Foreskin fibroblast (primary cell): ENCODE measurements at places on chromosomes 5 and 9.

GRCh38 chr5:378301-378891 is 56.9 kb downstream of the AHRR start:
- peak; percentile 79 for DNase-seq

DNA sequence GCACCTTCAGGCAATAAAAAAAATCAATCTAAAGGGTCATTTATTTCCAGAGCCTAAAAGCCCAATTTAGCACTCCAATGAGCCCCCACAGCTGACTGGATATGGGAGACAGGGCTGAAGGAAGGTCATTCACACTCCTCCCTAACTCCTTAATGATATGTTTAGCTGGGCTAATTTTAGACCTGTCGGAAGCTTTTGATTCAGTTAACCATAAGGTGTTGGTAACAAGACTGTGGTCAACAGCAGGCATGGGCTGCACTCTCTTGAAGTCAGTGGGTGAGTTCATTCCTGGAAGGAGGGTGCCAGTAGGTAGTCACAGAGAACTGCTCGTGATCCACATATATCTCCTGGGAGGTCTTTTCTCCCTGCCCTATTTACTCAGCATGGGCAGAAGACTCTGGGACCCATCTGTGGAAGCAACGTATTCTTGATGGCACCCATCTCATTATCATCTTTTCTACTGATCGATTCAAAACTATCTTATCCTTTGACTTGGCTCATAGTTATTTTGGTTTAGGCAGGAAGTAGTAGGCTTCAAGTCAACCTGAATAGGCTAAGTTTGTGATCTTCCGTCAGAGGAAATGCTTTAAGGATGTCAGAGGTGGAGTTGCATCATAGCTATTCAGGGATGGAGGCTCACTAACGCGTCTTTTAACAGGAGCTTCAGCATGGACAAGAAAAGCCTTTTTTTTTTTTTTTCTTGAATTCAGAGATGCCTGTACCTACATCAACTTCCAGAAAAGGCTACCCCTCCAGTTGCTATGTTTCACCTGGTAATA is 367.7 kb upstream of the SLC30A5 start:
- no peak for DNase-seq

DNA sequence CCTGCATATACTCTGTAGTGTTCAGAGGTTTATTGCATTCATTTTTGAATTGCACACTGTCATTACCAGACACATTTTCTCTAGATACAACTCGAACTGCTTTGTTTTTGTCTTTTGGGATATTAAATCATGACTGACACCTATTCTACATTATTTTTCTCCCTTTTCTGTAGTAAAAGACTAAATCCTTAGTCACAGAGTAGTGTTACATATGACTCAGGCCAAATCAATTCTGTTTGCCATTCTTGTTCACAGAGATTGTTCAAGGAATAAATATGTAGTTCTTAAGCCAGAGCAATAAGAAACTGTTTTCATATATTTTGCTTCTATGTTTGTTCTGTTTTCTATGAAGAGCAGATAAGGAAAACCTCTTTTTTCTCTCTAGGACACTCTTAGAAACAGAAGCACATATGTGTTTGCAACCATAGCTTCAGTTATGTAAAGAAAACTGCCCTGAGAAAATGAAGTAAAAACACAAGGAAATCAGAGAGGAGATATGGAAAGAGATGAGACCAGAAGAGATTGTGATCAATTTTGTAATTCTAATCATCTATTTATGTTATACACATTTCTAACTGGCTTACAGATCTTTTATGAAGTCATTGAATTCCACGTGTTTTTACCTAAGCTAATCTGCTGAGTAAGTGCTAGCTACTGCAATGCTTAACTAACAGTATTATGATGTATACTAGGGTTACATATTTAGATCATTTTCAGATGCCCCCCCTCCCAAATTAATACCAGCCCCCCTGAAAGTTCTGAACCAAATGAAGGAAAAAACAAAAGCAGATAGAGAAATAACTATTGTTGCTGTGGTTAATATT is 1995.6 kb upstream of the CDH6 start:
- DNase-seq, result no peak

GRCh38 chr9:13898957-13899356 is 415.0 kb downstream of the NFIB start:
- no peak for DNase-seq

DNA sequence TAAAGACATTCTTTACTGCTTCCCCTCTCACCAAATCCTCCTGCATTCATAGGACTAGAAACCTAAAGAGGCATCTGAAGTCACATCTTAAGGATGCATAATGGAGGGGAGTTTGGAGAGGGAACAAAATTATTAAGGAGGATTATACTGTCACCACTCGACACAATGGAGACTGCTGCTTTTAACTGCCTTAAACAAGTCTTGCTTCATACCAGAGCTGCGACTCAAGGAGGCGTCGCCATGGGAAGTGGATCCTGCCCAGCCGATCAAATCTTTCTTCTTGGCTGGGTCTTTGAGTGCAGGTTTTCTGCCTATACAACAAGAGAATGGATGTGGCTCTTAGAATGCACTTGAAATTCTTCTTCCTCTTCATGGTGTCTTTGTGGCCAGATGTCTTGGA is 66.7 kb upstream of the FOXE1 start:
- DNase-seq, result peak; percentile 50

- DNase-seq, result no peak
Observed at GRCh38 chr9:134502266-134502791, 139.3 kb upstream of the COL5A1 start.

- no peak for DNase-seq
Observed at GRCh38 chr5:177372034-177372896, 12.0 kb upstream of the SLC34A1 start.

DNA sequence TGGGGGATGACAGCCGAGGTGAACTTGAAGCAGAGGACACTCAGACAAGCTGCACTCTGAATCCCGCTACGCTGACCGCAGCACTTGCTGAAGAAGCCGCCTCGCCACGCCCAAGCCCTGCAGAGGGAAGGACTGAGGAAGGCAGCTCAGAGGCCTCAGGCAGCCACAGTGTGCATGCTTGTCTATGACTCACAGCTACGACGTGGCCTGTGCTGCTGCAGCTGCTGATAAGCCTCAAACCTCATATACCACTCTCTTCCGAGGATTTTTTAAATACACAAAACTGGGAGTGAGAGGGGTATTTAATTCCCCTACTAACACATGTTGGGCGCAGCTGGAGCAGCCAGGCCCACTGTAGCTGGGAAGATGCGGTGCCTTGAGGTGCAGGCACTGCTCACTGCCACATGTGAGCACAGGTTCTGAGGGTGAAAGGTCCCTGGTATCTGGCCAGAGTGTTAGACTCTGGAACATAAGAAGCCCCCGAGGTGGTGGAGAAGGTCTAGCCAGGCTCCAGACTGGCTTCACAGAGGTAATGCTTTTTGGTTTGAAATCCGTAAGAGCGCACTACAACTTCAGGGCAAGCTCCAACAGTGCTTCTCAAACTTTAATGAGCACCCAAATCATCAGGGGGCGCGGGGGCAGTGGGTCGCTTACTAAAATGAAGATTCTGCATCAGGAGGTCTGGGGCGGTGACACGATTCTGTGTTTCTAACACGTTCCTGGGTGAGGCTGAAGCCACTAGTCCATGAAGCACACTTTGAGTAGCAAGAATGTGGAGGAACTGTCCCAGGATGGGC is 196.8 kb downstream of the AUH start:
- DNase-seq, result peak; percentile 98

DNA sequence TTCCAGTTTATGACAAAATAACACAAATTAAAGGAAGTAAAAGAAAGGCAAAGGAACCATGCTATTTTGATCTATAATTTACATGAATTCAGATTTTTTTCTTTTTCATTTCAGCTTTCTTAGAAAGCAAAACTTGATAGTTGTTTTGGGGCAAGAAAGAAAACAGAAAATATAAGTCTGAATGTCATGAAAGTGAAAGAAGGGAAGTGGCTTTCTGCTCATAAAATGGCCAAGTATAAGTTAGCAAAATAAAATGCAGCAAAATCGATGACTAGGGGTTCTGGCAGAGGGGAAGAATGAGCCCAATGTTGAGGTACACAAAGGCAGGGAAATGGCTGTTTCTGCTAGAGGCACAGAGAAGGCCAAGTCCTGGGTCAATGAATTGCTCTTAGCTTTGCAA is 3.0 kb upstream of the IFNW1 start:
- DNase-seq, result no peak

- DNase-seq, result no peak
Observed at GRCh38 chr5:85484982-85485574, 1100.4 kb upstream of the EDIL3 start.

DNA sequence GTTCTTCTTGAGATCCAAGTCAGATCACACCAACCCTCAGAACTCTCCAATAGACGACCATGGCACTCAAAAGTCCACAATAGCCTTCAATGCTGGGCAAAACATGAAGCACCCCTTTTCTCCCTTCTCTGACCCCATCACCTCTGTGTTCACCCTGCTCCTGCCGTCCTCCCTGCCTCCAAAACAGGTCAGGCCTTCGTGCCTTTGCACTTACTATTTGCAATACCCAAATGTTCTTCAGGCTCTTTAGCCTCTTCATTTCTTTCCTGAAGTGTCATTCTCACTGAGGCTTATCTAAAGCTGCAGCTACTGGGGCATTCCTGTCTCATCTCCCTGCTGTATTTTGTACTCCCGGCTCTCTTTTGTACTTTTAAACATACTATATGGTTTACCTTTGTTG is 2.0 kb upstream of the ROPN1L start:
- no peak for DNase-seq
